ENCODE measurements at places on chromosomes 5 and 9.

DNA sequence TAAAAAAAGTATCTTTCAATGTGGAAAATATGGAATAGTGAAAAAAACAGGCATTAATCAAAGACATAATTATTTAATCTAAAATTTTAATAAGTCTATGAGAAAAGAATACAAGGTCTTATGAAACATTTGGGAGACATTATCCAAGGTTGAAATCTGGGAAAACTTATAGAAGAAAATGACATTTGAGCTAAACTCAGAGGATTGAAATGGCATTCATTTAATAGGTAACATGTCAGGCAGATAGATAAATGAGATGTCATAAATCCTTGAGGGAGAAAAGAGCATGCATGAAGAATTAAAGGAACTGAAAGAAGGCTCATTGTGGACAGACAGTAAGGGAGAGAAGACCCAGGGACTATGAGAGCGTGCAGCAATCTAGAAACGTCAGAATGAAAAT is 284.4 kb downstream of the PRR16 start:
- DNase-seq, result no peak

- DNase-seq, result no peak
Observed at GRCh38 chr9:16243798-16244197, 626.7 kb downstream of the BNC2 start.

GRCh38 chr5:179411161-179411841 is 66.0 kb upstream of the ADAMTS2 start:
- no peak for DNase-seq

DNA sequence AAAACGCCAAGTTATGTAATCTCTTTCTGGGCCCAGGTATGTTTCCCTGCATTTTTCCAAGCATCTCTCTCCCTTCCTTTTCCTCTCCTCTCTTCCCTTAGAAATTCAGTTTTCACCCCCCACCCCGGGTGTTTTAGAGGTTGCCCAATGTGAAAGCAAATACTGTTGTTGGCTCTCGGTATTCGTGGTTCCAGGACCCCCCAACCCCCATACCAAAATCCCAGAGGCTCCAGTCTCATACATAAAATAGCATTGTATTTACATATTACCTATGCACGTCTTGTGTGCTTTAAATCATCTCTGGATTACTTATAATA is 48.8 kb downstream of the ACER2 start:
- DNase-seq, result no peak

- DNase-seq, result no peak
Observed at GRCh38 chr9:14198841-14199455, 115.0 kb downstream of the NFIB start.

DNA sequence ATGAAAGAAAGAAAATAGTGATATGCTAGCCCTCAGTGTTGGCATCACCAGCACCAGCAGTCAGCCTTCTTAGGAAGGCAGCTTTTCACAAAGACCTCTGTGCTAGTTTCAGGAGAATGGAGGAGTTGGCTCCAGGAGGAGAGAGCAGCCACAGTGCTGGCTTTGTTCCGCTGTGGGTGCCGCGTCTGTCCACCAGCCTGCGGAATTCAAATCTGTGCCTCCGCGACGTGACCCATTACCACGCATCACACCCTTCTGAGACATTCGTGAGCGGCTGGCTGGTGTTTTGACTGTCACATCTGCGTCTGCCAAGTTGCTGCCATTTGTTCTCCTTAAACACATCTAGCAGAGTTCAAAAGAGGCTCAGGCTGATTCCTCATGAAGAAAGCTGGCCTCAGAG is 34.4 kb downstream of the SNX18 start:
- DNase-seq, result no peak

- no peak for DNase-seq
Observed at GRCh38 chr5:29879401-29879800, 1314.1 kb upstream of the CDH6 start.

DNA sequence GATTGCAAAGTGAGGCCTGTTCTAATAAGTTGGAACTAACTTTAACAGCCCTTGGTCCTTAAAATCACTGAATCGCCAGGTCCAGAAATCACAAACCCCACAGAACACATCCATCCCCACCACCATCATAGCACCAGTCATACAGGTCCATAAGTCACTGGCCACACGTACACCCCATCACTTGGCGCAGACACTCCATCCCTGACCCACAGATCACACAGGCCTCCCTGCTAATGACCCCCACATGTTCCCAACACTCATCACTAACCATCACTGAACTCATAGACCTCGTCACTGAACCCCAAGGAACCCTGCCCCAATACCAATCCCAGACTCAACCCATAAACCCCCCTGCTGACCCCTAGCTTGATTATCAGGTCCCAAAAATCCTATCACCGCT is 41.2 kb upstream of the ZNF300 start:
- DNase-seq, result no peak

DNA sequence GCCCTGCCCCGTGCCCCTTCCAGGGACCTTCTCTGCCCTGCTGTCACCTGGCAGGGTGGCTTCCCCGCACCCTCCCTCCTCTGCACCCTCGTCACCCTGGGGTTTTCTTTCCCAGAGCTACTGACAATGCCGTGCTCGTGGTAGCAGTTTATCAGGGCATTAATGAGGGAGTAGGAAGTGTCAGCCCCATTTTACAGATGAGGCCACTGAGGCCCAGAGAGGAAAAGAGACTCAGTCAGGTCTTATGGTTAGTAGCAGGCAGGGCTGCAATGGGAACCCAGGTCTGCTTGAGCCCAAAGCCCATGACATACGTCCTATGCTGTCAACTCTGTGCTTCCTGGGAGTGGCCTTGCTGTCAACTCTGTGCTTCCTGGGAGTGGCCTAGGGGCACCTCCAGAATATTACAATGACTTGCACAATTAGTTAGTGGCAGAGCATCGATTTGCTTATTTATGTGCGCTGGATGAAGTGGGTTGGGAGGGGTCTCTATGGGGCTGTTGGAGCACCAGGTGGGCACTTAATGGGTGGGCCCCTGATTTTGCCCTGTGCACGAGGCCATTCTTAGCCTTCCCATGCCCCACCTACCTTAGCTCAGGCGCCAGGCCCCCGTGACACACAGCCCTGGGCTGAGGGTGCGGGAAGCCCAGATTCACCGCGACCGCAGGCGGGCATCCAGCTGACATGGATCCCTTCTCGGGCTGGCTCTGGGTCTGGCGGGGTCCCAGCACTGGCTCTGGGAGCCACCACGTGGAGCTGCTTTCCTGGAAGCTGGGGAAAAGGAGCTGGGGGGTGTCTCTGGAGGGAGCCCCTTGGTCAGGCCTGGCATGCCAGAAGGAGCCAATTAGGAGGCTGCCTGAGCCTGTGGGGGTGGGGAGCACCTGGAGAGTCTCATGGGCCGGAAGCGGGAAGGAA is 82.0 kb upstream of the ORM1 start:
- DNase-seq, result no peak

GRCh38 chr9:3299872-3300271 is 225.9 kb downstream of the RFX3 start:
- DNase-seq, result no peak

DNA sequence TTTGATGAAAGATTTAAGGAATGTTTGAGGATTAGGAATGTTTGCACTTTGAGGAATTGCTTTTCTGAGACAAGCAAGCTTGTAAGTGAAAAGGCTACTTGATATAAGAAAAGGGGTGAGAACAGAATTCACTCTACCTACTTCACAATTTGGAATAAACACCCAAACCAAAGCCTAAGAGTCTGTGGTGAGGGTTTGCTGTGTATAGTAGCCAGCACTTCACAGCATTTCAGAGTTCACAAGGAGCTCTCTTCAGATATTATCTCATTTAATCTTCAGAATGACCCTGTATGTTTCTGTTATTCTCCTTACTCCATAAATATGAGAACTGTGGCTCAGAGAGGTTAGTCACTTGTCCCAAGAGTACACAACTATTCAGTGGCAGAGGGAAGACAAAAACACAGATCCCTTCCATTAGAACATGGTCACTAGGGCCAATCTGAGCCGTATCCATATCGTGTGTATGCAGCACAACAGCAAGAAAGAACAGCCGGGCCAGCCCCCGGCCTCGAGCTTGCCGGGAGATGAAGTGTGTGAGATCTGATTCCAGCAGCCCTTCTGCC is 92.4 kb downstream of the FRMD3 start:
- no peak for DNase-seq

DNA sequence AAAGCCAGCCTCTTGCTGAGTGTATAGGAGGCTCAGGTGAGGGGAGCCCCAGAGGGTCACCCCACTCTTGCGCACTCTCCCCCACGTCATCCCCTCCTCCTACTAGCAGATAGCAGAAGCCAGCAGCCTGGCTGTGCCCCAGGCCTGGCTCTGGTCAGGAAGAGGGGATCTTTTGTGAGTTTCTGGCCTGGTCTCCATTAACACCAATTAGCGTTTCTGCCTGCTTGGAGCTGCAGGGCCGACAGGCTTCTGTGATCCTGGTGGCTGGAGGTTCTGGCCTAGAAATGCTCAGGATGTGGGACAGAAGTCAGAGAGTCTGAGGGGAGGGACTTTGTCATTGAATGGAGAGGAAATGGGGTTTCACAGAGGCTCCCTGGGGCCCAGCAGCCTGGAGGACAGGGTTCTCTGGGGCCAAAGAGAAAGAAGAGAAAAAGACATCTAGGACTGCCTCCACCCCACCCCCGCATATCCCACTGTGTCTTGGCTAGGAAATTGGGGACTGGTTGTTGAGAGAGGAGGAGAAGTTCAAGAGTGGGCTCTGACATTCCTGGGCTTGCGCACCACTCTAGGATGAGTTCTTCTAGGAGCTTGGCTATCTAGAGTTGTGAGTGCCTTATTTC is 47.5 kb upstream of the ARAP3 start:
- no peak for DNase-seq

Data from SHP77 (cell line).